ENCODE measurements at places on chromosomes 7 and 10. TPM values are rescaled to one million over a fixed set of nuclear protein-coding genes. Genes with fewer than 3 reads are reported as not detected.

Gene BMPR1A
- 16.8 TPM for total RNA-seq

Gene NODAL
- total RNA-seq, result not detected

Gene UCMA
- not detected for total RNA-seq

Gene TCAF2
- 0.75 TPM for total RNA-seq

Gene AKR1C8
- not detected for total RNA-seq

Gene RNF133
- total RNA-seq, result not detected

Gene TLX1
- total RNA-seq, result not detected

Gene AGR2
- 104 TPM for total RNA-seq

Gene CXCL12
- not detected for total RNA-seq

Gene SAP25
- 0.80 TPM for total RNA-seq

Gene CCL24
- total RNA-seq, result not detected

Gene CLRN3
- total RNA-seq, result not detected

Gene FXYD4
- total RNA-seq, result not detected

Gene PDK4
- 9.4 TPM for total RNA-seq

Gene FEZF1
- total RNA-seq, result not detected

Gene ACHE
- 2.6 TPM for total RNA-seq

Gene GRID2IP
- not detected for total RNA-seq

Gene IL15RA
- total RNA-seq, result 2.8 TPM

Gene PLOD3
- total RNA-seq, result 89.3 TPM

Gene MSANTD7
- total RNA-seq, result 11.7 TPM

Gene SVOPL
- total RNA-seq, result not detected
